ENCODE measurements at places on chromosomes 13 and 19. TPM values are rescaled to one million over a fixed set of nuclear protein-coding genes. Genes with fewer than 3 reads are reported as not detected.

The ZNF765 gene
- 2.9 TPM for total RNA-seq

The ERVV-1 gene
- total RNA-seq = not detected

The SELENOV gene
- total RNA-seq = not detected

The KIR3DL2 gene
- total RNA-seq = not detected

The RNF113B gene
- not detected for total RNA-seq

The CAPN12 gene
- total RNA-seq = 0.64 TPM

The LACC1 gene
- 2.4 TPM for total RNA-seq

The NANOS3 gene
- not detected for total RNA-seq

The USHBP1 gene
- total RNA-seq = 3.0 TPM

The SLC25A30 gene
- total RNA-seq = 45.4 TPM

The IRGQ gene
- 26.9 TPM for total RNA-seq

The ERICH6B gene
- not detected for total RNA-seq

The C19orf38 gene
- 1.2 TPM for total RNA-seq

The ICAM4 gene
- total RNA-seq = not detected

The C19orf67 gene
- not detected for total RNA-seq

The ZNF274 gene
- 15.0 TPM for total RNA-seq

The CGB2 gene
- not detected for total RNA-seq

The APOC4 gene
- not detected for total RNA-seq

The TRAPPC2B gene
- 21.1 TPM for total RNA-seq

The ZNF737 gene
- 4.3 TPM for total RNA-seq

The ATP4B gene
- total RNA-seq = not detected

The ETHE1 gene
- total RNA-seq = 16.7 TPM

The SPTBN4 gene
- total RNA-seq = 4.7 TPM

The SIGLEC8 gene
- total RNA-seq = 0.14 TPM

The ZBTB32 gene
- not detected for total RNA-seq

Data from psoas muscle (tissue), 8 donors.